ENCODE measurements at places on chromosomes 6 and 20.
A peak's percentile ranks its signal among the peaks of the same experiment; 100 is the strongest.

DNA sequence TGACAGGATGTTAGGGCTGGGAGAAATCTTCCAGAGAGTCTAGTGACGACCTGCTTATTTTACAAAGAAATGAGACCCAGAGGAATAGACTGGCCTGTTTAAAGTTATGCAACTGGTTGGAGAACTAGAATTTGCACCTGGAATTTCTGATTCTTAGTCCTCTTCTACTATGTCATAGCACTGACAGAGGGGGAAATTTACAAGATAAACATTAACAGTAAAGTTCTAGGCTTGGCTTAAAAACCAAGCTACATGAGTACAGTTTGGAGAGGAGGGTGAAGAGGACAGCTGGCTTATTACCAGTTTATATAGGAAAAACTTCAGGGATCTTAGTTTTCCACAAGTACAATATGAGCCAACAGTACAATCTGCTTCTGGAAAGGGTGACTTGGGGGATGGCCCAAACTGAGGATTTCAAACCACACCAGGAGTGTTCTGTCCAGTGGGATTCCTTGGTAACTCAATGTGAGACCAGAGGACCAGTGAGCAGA lies 269.6 kb downstream of the CD109 start:
- no peak for DNase-seq

- peak; percentile 14 for DNase-seq
Observed at GRCh38 chr6:139027620-139028182, 844 bp upstream of the ABRACL start.

DNA sequence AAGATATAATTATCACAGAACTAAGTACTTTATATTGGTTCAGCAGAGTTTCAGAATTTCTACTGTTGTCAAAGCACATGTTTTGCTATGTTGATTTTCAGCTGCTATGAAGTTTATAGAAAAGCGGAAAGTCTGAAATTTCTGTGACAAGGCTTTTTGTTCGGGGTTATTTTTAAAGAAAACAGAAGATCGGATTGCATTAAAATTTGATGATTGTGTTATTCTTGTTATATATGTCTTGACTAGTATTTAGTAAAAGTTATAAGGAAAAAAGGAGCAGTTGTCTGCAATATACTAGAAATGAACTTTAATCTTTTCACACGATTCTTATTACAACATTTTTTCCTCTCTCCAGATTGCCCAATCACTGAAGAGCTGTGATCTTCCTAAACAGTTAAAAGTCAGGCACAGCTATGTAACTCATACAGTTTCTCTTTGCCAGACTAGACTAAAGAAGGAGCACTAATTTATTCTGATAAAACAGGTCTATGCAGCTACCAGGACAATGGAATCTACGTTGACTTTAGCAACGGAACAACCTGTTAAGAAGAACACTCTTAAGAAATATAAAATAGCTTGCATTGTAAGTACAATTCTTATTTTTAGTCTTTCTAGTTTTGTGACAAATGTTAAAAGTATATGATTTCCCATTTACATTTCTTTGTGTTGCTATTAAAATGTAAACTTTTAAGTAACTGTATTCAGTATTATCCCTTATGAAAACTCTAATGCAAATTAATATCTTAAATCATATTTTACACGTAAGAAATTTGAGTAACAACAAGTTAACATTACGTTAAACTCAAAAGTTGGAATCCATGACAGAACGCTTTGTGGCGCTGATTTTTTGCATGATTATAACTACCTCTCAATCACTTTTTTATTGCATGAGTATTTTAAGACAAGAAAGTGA lies at the start of gene ENPP3:
ENPP3 (plus strand) TSS at position 423 of the 913 bp plus-strand sequence; CDS start at position 506, 83 bp downstream.
- no peak for DNase-seq

DNA sequence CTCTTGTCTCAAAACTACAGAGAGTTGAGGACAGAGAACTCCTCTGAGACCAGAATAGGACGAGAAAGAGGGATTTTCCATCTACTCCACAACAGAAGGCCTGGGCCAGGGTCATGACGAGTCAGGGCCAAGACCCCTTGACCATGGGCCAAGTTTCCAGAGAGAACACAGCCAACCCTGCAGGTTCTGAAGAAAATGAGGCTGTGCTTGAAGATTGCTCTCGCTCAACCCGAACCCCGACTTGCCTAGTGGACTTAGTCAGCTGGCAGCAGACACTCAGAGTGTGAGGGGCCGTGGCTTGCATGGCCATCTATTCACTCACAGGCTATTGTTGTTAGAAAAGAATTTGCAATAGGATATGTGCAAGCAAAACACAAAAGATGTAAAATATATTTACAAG lies 54.5 kb downstream of the TMEM242 start:
- no peak for DNase-seq

- no peak for DNase-seq
Observed at GRCh38 chr6:115838763-115839401, 221.8 kb downstream of the FRK start.

DNA sequence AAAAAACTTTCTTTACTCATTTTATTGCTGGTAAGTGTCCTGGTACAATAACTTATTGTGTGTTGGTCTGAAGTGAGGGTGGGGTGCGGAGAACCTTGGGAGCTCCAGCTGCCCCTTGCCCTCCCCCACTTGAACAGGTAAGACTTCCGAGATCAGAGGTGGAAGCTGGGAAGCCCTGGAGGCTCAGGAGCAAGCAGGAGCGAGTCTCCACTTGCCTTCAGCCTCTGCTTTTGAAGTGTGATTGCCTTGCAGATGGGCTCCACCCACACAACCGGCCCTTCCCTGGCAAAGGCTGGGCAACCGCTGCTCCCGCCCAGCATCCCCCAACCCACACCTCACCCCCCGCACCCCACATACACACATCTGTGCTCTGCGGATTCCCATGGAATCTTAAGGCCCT lies 179.6 kb downstream of the TFAP2C start:
- no peak for DNase-seq

DNA sequence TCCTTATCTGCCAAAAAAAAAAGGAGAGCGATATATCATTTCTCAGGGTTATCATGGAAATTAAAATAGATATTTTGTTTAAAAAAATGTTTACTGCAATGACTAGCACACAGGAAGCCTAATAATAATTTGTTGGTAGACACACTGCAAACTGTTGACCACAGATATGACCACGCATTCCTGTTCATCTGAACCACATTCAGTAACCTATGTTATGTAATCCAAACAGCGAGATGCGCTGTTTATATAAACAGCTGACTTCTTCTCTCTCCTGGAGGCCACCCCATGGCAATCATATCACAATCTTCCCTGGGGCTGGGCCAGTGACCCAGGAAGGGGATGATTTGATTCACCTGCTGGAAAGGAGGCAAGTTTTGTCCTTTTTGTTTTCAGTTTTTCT lies 129.3 kb upstream of the UST start:
- DNase-seq = no peak

GRCh38 chr6:112443179-112444065 lies 96.3 kb downstream of the RFPL4B start:
- no peak for DNase-seq

GRCh38 chr6:166313255-166314070 lies 5.3 kb upstream of the PRR18 start:
- no peak for DNase-seq

GRCh38 chr20:60750909-60751308 lies 501.2 kb upstream of the CDH4 start:
- no peak for DNase-seq

DNA sequence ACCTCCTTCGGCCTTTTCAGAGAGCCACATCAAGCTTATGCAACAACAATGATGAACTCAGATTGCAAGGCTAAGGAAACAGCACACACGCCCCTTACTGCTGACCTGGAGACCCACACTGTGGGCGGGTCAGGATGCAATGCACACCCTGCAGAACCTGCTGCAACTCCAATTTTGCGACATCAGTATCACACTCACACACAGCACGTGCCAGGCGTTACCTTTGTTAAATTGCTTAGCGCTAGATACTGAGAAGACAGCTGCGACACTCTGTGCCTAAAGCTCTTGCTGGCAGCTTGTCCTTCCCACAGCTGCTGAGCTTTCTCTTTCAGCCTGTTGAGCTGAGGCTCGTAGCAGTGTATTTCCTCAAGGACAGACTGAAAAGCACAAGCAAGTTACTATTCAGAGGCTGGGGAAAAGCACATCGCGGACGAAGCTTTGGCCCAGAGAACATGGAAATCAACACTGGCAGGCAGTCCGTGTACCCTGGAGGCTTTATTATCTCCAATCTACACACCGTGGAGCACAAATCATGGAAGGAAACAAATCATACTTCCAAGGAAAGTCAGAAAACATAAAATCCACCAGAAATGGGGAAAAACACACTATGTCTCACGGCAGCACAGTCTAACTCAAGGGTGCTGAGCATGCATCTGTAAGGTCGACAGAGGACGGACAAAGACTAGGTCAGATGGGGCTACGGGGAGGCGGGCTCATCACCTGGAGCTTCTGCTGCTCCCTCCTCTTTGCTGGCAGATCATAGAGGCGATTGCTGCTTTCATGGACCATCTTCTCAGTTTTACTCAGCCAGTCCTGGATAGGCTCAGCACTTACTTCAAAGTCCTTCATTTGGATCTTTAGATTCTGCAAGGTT lies 268.2 kb downstream of the SYNE1 start:
- no peak for DNase-seq

GRCh38 chr6:90044182-90044832 lies 150.0 kb downstream of the GJA10 start:
- DNase-seq = no peak

DNA sequence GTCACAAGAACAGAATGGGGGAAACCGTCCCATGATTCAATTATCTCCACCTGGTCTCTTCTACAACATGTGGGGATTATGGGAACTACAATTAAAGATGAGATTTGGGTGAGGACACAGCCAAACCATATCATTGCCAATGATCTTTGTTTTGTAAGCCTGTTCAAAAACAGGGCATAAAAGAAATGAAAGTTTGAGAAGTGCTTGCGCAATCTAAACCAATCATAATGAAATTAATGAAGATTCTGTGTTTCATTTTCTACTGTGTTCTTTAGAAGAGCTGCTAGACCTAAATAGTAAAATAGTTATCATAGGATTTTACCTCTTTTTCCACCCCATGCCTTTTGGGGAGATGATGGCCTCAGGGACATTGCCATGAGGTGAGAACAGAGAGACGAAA lies 761.3 kb downstream of the HDGFL1 start:
- DNase-seq = no peak

- no peak for DNase-seq
Observed at GRCh38 chr20:17479063-17479657, 52.0 kb downstream of the BFSP1 start.

- DNase-seq = no peak
Observed at GRCh38 chr6:116596815-116597214, 19.5 kb upstream of the RSPH4A start.

GRCh38 chr20:47782920-47783552 lies 2.2 kb downstream of the SULF2 start:
- no peak for DNase-seq

GRCh38 chr20:37095108-37095598 lies 644 bp downstream of the RBL1 start:
- DNase-seq = peak; percentile 51

DNA sequence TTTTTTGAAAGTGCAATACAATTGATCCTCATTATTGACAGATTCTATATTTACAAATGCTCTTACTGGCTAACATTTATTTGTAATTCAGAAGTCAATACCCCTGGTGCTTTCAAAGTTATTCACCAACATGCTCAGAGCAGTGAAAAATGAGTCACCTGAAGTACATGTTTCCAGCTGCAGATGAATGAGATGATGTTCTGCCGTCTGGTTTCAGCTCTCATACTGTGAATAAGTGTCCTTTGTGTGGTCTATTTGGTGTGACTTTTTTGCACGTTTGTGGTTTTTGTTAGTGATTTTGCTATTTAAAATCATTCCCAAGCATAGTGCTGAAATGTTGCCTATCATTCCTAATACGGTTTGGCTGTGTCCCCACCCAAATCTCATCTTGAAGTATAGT lies 22.3 kb upstream of the EYA4 start:
- no peak for DNase-seq
